Activated naive CD8-positive, alpha-beta T cell treated with anti-CD3 and anti-CD28 coated beads, Interleukin-2, amount 50 U/mL, for 16 hours (primary cell): ENCODE measurements at places on chromosomes 7 and 10.

DNA sequence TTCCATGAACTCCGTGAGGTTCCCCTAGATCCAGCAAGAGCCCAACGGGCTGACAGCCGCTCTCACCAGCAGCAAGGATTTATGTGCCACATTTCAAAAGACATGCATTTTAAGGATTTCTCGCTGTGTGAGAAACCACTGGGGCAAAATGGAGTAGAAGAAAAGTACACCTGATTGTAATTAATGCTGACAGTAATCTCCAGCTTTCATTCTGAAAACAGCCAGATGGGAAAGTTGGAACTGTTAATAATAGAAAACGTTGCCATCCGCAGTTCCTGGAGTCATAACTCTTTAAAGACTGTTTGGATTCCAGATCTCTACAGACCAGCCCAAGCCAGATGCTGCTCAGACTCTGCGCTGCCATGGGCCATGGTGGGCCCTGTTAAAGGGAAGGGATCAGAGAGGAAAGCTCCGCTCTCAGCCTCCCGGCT lies 216.9 kb upstream of the GLI3 start:
- no peak for DNase-seq

DNA sequence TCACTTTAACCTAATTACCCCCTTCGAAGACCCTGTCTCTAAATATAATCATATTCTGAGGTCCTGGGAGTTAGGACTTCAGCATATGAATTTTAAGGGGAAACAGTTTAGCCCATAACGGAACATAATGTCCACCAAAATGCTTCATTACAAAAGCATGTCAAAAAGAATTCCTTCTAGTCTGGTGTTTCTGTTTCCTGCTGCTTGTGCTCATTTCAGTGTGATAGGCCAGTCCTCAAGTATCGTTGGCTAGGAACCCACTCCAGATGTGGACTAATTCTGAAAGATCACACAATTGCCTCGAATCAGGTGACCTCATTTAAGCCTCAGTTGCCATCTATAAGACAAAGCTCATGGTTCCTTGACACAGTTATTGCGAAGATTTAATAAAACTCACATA lies 29.6 kb downstream of the INPP5F start:
- DNase-seq = no peak

DNA sequence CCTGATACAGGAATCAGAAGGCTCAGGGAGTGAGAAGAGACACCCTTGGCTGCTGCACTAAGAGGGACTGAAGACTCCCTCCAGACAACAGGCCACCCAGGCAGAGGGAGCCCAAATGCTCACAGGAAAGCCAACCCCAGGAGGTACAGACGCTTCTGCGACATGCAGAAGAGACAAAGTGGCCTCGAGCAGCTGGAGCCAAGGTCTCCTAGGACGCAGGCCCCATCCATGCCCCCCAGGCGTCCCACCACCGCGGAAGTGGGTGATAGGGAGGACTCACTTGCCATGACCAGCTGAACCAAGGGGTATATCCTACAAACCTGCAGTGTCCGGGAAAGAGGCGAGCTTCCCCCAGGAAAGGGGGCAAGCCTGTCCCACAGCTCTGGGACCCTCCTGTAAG lies 56.9 kb downstream of the CTBP2 start:
- no peak for DNase-seq

DNA sequence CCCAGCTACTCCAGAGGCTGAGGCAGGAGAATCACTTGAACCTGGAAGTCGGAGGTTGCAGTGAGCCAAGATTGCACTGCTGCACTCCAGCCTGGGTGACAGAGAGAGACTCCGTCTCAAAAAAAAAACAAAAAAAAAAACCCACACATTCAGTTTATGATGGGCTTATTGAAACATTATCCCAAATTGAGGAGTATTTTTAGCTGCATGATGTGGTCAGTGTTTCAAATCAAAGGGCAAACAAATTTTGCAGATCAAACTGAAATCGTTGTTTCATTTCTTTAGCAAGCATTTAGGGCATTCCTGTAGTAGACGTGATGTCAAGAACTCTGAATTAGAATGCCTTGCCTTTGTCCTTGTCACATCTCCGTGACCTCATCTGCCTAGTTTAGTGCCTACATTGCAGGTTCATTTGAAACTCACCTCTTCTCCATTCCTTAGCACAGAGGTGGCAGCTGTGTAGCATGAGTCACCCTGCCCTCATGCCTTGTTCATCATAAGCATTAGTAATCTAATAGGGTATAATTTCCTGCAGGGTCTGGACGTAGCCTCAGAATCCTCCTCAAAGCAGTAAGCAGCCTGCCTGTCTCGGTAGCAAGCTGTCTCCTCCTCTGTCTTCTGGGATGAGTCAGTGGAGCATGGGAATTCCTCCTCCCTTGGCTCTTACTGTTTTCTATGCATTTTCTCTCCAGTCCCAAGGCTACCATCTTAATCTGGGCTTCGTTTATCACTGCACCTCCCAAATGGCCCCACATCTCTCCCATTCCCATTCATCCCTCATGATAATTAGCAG lies 73.8 kb downstream of the CUL1 start:
- DNase-seq = no peak

- DNase-seq = no peak
Measured at GRCh38 chr10:110864662-110865140, 7.0 kb upstream of the PDCD4 start.

- no peak for DNase-seq
Measured at GRCh38 chr7:41328544-41328943, 374.3 kb downstream of the INHBA start.
